ENCODE measurements at places on chromosomes 3 and 15. TPM values are rescaled to one million over a fixed set of nuclear protein-coding genes. Genes with fewer than 3 reads are reported as not detected.

Gene CA12
- total RNA-seq: 0.57 TPM

Gene CADM2
- 0.21 TPM for total RNA-seq

Gene APOD
- 2.7 TPM for total RNA-seq

Gene KCNH8
- total RNA-seq: 0.79 TPM

Gene CHDH
- total RNA-seq: not detected

Gene HCN4
- not detected for total RNA-seq

Gene C3orf85
- total RNA-seq: not detected

Gene SLCO3A1
- total RNA-seq: 3.7 TPM

Gene SAMMSON
- 3.6 TPM for total RNA-seq

Gene VPS8
- total RNA-seq: 12.0 TPM

Gene MED12L
- total RNA-seq: 1.5 TPM

Gene THSD4
- 33.2 TPM for total RNA-seq

Gene MESP2
- 0.74 TPM for total RNA-seq

Gene ACTC1
- not detected for total RNA-seq

Gene SKIL
- 44.5 TPM for total RNA-seq

Gene GOLGA6B
- total RNA-seq: not detected

Gene MYLK
- 13.6 TPM for total RNA-seq

Gene AP4E1
- total RNA-seq: 7.2 TPM

Gene SATB1
- 15.2 TPM for total RNA-seq

Gene CDC25A
- total RNA-seq: 53.0 TPM

Gene IMPG2
- 0.05 TPM for total RNA-seq

Gene AP3S2
- total RNA-seq: 39.5 TPM

Gene TEX55
- not detected for total RNA-seq

Gene CIDEC
- total RNA-seq: 0.38 TPM
